ENCODE measurements at places on chromosomes 5 and 9. TPM values are rescaled to one million over a fixed set of nuclear protein-coding genes. Genes with fewer than 3 reads are reported as not detected.

CDH9 gene
- total RNA-seq, result not detected

RMRP gene
- 15,130 TPM for total RNA-seq

GLIPR2 gene
- total RNA-seq, result 10.4 TPM

SLC4A9 gene
- not detected for total RNA-seq

BASP1 gene
- total RNA-seq, result 33.8 TPM

DNA sequence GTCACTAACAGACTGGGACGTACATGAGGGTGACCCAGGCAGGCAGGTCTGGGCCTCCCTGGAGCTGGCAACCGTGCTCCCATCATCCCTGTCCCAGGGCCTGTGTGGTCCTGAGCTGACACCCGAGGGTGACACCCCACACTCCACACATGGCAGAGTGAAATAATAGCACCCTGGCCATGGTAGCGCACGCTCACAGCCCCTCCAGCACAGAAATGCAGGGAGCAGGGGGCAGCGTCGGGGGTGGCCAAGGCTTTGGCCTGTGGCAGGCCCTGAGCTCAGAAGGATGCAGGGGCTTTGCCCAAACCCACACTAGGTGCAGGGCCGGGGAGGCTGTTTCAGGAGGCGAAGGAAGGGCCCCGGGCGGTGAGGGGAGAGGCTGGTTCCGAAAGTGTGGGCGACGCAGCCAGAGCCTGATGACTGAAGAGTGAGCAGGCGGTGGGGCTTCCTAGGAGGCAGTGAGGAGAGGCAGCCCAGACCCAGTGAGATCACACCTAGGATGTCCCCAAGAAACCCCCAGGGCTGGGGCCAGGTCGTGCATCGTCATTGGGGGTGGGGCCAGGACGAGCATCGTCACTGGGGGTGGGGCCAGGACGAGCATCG, 12.9 kb downstream of the OR2V2 start:
- no peaks in the 10 kb centered on the region for H3K36me3 ChIP-seq
- peak; percentile 74 for DNase-seq
- H3K27ac ChIP-seq, result peak overlapping the region; percentile 72
- H3K27me3 ChIP-seq, result no peaks in the 10 kb centered on the region
- peak overlapping the region; percentile 27 for H3K4me3 ChIP-seq

DNA sequence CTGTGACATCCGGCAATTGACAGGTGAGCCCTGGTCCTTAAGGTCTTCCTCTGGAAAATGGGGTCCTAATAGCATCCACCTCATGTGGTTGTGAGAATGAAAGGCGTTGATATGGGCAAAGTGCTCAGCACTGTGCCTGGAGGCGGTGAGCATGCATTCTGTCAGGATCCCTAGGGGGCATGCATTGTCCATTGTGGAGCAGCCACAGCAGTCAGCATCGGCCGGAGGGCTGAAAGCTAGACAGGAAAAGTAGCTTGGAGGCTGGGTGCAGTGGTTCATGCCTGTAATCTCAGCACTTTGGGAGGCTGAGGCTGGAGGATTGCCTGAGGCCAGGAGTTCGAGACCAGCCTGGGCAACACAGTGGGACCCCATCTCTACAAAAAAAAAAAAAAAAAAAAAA, 122.2 kb downstream of the LHX2 start:
- no peaks in the 10 kb centered on the region for H3K4me1 ChIP-seq
- H3K36me3 ChIP-seq, result no peaks in the 10 kb centered on the region
- no peak overlapping the region for H3K27ac ChIP-seq
- no peak overlapping the region for H3K4me3 ChIP-seq

DNA sequence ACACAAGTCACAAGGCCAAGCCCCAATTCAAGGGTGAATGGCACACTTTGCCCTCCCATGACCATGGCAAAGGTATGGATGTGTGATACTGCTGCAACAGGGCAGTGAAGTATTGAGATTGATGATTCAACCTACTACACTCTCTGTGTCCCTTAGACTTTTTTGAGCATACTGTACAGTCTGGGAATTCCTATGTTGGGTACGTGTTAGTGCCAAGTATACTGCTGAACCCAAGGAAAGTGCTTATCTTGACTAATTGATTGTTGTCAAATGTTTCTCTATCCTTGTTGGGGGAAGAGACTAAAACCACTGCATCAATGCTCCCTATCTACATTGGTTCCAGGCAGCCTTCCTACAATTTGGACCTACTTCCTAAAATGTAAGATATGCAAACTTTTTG, 93.7 kb downstream of the NDFIP1 start:
- no peak for DNase-seq
- H3K27ac ChIP-seq, result no peak overlapping the region
- H3K4me1 ChIP-seq, result no peaks in the 10 kb centered on the region
- H3K4me3 ChIP-seq, result no peak overlapping the region

GRCh38 chr5:39256477-39257235, 37.3 kb upstream of the FYB1 start:
- H3K36me3 ChIP-seq, result no peaks in the 10 kb centered on the region
- no peak for DNase-seq
- H3K27me3 ChIP-seq, result no peaks in the 10 kb centered on the region
- no peaks in the 10 kb centered on the region for H3K4me1 ChIP-seq
- H3K4me3 ChIP-seq, result no peak overlapping the region
- H3K27ac ChIP-seq, result no peak overlapping the region

GRCh38 chr5:25241981-25242380, 597.2 kb upstream of the CDH10 start:
- no peak overlapping the region for H3K27ac ChIP-seq
- H3K27me3 ChIP-seq, result no peaks in the 10 kb centered on the region
- DNase-seq, result no peak
- H3K4me3 ChIP-seq, result no peak overlapping the region
- H3K4me1 ChIP-seq, result no peaks in the 10 kb centered on the region

GRCh38 chr5:179805529-179806249, 977 bp downstream of the MGAT4B start:
- peak; percentile 47 for DNase-seq
- H3K4me3 ChIP-seq, result peak overlapping the region; percentile 94
- H3K36me3 ChIP-seq, result no peaks in the 10 kb centered on the region
- H3K4me1 ChIP-seq, result peaks cover 2% of the 10 kb centered on the region
- peak overlapping the region; percentile 92 for H3K27ac ChIP-seq

All from ovary (tissue), 10 donors.